ENCODE measurements at places on chromosomes 7 and 10.
A peak's percentile ranks its signal among the peaks of the same experiment; 100 is the strongest.

DNA sequence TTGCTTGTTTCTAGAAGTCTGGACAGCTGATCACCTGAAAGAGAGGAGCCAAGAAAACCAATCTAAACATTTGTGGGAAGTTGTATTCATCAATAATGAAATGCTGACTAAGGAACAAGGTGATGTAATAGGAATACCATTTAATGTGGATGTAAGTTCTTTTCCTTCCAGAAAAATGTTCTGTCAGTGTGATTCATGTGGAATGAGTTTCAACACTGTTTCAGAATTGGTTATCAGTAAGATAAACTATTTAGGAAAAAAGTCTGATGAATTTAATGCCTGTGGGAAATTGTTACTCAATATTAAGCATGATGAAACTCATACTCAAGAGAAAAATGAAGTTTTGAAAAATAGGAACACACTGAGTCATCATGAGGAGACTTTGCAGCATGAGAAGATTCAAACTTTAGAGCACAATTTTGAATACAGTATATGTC is 39.8 kb upstream of the ZNF37A start:
- no peak for DNase-seq

GRCh38 chr10:71722849-71723248 is 3.3 kb upstream of the C10orf105 start:
- DNase-seq = no peak

- peak; percentile 91 for DNase-seq
Observed at GRCh38 chr7:26664735-26665416, 199.5 kb downstream of the SKAP2 start.

- no peak for DNase-seq
Observed at GRCh38 chr10:51129946-51130544, 55.8 kb downstream of the PRKG1 start.

GRCh38 chr10:45373576-45374349 is at the start of gene ALOX5:
Gene ALOX5, plus strand, starts transcription at chr10:45374216. Its CDS starts 64 bp downstream, at chr10:45374280.
- DNase-seq = peak; percentile 64

- DNase-seq = no peak
Observed at GRCh38 chr10:18005781-18006456, 54.2 kb downstream of the SLC39A12 start.

GRCh38 chr7:25889765-25890164 is 262.2 kb upstream of the NFE2L3 start:
- DNase-seq = no peak

DNA sequence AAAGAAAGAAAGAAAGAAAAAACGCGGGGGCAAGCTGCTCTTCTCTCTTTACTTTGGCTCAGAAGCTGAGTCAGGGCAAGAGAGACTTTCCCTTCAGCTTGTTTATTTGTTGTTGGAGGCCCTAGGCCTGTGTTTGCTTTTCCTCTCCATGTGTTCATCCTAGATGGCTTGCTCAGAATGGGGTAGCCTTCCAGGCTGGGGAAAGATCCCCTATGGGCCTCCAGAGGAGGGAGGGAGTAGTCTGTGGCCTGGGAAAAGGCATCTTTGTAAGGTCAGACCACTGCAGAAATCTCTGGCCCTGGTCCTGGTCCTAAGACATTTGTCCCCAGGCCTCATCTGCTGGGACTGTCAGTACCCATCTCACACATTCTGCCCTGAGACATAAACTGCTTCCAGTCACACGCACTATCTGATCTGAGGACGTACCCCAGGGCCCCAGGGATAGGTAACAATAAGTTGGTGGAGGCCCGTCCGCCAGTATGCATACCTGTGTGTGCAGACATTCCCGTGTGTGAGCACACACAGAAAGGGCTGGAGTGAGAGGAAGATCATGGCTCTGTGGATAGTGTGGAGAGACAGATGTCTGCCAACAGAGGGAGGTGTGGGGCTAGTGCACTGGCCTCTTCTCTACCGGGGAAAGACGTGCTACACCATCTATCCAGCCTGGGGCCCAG is 4.9 kb upstream of the SCD start:
- peak; percentile 65 for DNase-seq

DNA sequence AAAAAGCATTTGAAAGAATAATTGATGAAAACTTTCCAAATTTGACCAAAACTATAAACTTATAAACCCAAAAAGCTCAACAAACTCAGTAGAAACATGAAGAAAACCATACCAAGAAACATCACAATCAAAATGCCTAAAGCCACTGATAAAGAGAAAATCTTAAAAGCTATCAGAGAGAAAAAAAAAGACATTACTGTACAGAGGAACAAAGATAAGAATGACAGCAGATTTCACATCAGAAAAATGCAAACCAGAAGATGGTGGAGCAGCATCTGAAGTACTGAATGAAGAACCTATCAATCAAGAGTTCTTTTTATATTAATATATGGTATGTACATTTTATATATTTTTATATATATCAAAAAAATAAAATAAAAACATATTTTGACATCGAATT is 2.4 kb upstream of the GPAM start:
- no peak for DNase-seq

GRCh38 chr7:115217373-115217772 is 295.5 kb downstream of the MDFIC start:
- peak; percentile 61 for DNase-seq

- no peak for DNase-seq
Observed at GRCh38 chr7:101913851-101914250, 96.4 kb downstream of the CUX1 start.
